Midbrain (tissue), 1 donor: ENCODE measurements at places on chromosomes 2 and 18.

DNA sequence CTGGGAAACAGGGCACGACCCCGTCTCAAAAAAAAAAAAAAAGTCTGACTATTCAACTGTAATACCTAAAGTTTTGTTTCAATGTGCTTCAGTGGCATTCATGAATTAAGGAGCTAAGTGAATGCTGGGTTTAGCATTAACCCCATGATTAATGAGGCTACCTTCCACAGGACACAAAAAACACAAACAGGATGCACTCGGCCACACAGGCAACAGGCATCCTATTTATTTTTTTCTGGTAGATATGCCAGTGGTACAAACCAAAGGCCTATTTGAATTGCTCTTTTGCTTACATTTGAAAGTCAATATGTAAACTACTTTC, 48.3 kb downstream of the CDH2 start:
- no peak for DNase-seq

DNA sequence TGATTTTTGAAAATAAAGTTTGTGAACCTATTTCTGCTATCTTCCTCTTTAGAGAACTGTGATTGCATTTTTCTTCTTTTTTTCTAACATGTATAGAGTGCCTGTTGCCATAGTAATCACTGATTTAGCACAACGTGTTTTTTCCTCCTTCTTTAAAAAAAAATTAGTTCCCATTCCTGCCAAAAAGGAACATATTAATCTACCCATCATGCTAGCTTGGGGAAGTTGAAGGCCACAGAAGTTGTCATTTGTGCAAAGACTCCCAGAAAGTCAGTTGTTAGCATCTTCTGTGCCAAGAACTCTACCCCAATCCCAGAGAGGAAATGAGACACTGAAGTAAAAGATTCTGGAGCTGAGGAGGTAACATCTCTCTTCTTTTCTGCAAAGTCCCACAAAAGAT, 57.3 kb downstream of the SLC8A1 start:
- no peak for DNase-seq

DNA sequence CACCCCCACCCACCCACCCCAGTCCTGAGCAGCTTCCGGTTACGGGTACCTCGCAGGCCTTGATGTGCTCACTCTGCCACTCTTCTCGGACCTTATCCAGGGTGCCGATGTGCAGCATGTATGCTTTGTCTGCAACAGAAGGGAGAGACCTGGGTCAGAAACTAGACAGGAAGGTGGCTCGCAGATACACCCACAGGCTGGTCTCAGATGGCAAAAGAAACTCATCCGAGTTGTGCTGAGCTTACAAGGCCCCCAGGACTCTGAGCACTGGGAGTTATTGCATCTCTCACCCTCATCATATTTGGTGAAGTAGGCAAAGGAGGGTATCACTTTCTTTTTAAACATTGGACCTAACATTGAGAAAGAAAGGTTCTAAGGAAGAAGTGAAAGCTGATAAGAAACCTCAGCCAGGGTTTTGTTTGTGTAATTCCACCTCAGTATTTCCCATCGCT, 30.6 kb upstream of the EPG5 start:
- no peak for DNase-seq

- DNase-seq = no peak
These were observed 60.6 kb downstream of the SMAD7 start for GRCh38 chr18:48889981-48890762.

DNA sequence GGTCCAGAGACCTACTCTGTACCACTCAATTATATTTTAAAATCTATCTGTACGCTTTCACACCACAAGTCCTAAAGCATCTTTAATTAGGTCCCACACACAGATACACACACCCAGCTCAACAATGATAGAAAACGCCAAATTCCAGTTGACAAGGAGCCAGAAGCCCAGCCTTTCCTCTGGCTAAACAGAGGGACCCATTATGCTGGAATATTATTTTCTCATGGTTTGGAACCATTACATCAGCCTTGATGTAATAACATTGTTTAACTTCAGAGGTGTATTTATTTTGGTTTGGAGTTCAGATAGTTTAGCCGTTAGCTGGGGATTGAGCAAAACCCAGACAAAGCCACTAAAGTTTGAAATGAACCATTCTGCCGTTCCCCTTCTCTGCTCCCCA, 14.0 kb upstream of the INHBB start:
- DNase-seq = no peak

GRCh38 chr2:182351427-182351826, 75.4 kb downstream of the PDE1A start:
- DNase-seq = no peak
